WTC11 (cell line): ENCODE measurements at places on chromosomes 3 and 15. TPM values are rescaled to one million over a fixed set of nuclear protein-coding genes. Genes with fewer than 3 reads are reported as not detected.

The ARL8B gene
- total RNA-seq: 23.5 to 28.3 TPM (median 23.5 TPM) in 3 replicates

DNA sequence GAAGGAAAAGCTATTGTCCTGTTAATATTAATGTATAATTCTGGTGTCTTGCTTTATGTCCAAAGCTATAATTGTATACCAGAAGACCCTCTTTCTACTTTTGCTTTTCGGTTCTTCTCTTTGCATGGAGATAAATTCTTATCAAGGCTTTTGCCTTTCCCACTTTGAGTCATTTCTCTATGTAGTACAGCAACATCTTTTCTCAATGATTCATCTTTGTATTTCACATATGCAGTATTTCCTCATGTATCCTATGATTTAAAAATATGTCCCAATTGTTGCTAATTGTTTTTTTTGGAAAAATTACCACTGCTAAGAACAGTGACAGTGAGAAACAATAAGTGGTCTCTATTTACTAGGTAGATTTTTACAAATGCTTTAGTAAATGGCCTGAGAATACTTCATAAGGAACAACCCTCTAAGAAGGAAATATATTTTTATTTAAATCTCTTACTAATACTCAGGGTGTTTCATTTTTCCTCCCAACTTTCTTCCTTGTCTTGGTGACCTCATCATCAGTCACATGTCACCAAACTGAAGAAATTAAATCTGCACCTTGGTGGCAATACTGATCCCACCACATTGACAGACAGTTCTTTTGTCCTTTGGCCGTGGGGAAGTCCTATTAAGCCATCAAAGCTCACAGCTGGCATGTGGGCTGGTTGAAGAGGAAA, 290.6 kb downstream of the SATB1 start:
- peaks cover 6% of the 10 kb centered on the region; the same call in 1 of the 2 replicates for H3K36me3 ChIP-seq
- peaks cover 23% of the 10 kb centered on the region for H3K4me1 ChIP-seq
- no peaks in the 10 kb centered on the region for H3K27me3 ChIP-seq
- no peak for DNase-seq
- no peak overlapping the region for H3K27ac ChIP-seq

GRCh38 chr3:107963581-107963980, 127.2 kb downstream of the CD47 start:
- H3K36me3 ChIP-seq: no peaks in the 10 kb centered on the region
- no peak overlapping the region for H3K4me3 ChIP-seq
- no peak overlapping the region for H3K27ac ChIP-seq

DNA sequence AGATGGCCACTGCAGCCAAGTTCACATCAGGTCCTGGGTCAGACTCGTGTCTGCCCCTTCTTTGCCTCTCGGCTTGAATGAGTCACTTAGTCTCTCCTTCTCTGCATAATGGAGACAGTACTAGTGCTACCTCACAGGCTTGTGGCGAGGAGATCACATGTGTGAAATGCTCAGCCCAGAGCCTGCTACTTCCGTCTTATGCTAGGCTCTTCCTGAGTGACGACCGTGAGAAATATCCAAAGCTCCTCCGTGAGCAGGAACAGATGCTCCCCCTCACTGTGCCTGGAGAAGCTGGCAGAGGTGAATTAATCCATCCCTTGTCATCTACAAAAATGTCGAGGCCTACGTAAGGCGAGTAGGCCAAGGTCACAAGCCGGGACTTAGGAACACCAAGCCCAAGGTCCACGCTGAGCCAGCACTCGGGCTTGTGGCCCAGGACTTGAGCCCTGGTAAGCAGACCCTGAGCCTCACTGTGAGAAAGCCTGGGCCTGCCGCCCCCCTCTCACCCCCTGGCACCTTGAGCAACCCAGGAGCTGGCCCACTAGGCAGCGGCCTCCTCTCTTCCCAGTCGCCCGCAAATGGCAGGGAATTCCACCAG, 17.9 kb downstream of the PAK6 start:
- H3K4me3 ChIP-seq: no peak overlapping the region
- peaks cover 31% of the 10 kb centered on the region for H3K4me1 ChIP-seq
- no peak for DNase-seq
- peaks cover 22% of the 10 kb centered on the region for H3K27me3 ChIP-seq
- H3K27ac ChIP-seq: peak overlapping the region; percentile 54
- no peaks in the 10 kb centered on the region for H3K36me3 ChIP-seq

GRCh38 chr3:14175383-14176037, 2.9 kb downstream of the XPC start:
- peaks cover 25% of the 10 kb centered on the region for H3K36me3 ChIP-seq
- H3K4me1 ChIP-seq: peaks cover 29% of the 10 kb centered on the region
- no peaks in the 10 kb centered on the region for H3K27me3 ChIP-seq
- no peak overlapping the region for H3K4me3 ChIP-seq
- DNase-seq: no peak
- H3K27ac ChIP-seq: 0 out of 2 replicates have a peak overlapping the region, but pooled peaks have one; percentile 7

DNA sequence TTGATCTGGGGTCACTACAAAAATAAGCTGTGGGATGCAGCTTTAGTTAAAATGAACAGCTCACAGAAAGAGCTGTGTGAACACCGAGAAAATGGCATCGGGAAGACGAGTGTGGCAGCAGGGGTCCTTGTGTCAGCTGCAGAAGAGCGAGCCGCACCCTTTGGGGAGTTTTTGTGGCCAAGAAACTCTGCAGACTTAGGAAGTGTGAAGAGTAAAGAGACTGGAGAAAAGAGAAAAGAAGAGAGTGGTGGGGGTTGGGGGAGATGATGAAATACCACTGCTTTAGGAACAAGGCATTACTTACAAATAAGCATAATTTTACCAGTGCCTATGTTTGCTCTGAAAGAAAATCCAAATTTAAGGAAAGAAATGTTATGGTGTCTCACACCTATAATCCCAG, 147.8 kb downstream of the LRRC28 start:
- DNase-seq: no peak
- H3K4me1 ChIP-seq: peaks cover 8% of the 10 kb centered on the region
- H3K27me3 ChIP-seq: no peaks in the 10 kb centered on the region
- H3K4me3 ChIP-seq: no peak overlapping the region
- H3K36me3 ChIP-seq: no peaks in the 10 kb centered on the region
